CD4-positive, alpha-beta T cell treated with Interferon gamma for 1 hour (primary cell): ENCODE measurements at places on chromosomes 2 and 18.

DNA sequence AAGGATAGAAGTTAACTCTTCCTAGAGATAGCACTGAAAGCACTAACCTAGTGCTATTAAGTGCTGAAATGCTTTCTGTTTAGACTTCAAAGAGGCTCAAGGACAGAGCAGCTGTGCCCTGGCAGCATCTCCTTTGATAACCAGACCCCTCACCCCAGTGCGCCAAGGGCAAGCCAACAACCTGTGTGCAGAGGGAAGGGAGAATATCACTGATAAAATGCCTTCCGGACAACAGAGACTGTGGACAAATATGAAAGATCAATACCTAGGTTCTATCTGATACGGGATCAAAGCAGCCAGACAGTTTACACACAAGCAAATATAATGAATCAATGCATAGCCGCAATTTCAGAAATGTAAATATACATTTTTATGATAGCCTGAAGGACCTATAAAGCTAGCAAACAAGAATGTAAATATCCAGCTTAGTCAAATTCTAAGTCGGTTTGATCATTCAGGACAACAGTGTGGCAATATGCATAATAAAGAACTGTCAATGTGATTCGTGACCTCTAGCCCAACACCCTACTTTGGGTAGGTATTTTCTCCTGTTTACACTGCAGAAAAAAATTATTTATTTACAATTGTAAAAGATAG lies 91.8 kb upstream of the RFX8 start:
- DNase-seq, result no peak

- DNase-seq, result no peak
These were observed 37.8 kb upstream of the ST8SIA5 start for GRCh38 chr18:46794607-46795006.

DNA sequence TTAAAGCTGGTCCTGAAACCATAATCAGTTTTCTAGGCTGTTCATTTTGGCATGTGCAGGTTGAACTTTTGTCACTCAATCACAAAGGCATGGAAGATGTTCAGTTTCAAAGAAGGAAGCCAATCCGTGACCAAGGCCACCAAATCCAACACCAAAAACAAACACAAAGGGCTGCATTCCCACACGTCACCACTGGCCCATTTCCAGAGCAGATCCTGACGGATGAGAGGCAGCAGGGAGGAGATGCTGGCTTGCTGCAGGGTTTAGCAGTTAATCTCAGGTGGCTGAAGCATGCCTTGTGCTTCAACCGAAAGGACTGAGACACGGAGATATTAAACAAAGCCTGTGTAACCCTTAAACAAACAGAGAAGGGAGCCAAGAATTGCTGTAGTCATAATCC lies 191.9 kb upstream of the CTAGE1 start:
- no peak for DNase-seq

DNA sequence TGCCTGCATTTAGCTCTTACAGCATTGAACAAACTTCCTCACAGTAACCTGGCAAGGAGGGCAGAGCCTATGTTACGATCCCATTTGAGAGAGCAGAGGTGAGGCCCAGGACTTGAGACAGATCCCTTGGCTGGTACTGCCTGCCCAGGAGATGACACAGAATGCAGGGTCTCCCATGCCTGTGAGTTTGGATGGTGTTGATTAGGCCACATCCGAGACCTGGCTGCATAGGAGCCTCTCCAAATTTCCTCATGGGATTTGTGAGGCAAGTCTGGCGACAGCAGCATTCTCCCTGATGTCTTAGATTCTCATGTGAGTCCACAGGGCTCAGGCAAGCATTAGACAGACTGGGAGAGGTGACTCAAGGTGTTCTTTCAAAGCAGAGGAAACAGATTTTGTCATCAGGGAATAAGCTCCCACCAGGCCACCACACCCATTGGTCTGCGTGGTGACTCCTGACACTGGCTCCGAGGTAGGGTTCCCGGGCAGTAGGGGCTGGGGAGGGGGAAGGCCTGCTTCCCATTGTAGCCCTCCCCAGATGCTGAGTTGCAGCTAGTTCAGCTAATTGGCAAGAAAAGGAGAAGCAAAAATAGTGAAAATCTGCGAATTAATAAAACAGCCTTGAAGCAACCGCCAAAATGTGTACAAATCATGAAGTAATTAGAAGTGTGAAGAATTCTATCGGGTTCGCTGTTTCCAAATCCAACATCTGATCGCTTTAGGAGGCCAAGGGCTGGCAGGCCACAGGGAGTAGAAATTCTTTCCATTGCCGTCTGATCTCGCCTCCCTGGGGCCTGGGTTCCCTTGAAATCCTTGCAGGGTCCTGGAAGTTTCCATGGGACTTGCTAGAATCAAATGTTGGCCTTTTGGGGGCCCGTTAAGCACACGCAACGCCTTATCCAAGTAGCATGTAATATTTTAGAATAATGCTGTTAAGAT lies 68.0 kb downstream of the MAPK4 start:
- no peak for DNase-seq

GRCh38 chr2:96940980-96941775 lies 45.2 kb downstream of the FAM178B start:
- no peak for DNase-seq

- DNase-seq, result no peak
These were observed 246.0 kb downstream of the KLHL29 start for GRCh38 chr2:23630961-23631360.

DNA sequence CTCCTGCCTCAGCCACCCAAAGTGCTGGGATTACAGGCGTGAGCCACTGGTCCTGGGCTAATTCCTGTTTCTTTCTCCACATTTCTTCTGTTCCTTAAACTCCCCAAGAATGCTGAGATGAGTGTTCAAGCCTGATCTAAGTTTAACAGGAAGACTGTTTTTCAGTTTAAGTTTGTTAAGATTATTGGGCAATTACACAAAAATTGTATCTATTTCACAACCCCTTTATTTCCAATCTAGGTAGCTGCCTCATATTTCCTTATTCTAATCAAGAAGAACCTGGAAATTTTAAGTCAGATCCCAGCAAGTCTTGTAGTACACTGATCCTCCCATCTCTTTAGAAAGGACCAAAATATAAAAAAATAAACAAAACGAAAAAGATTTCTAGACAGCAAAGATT lies 11.7 kb downstream of the SFT2D3 start:
- no peak for DNase-seq

DNA sequence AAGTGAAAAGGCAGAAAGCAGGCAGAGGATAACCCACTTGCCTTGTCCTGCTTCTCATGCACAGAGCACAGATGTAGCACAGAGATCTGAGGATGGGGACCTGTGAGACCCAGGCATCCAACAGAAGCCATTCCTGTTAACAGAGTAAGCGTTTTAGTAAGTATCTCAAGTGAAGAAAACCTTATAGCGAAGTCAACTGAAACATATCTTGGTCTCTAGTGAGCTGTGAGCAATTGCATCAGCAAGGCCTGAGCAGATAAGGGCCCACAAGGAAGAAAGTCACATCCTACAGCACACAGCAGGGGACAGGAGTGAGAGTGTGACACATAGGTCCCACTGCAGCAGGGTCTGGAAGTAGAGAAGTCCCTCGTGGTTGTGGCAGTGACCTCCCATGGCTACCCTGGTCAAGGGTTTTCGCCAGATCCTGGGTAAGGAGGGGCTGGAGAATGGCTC lies 248.7 kb upstream of the TNP1 start:
- DNase-seq, result no peak

DNA sequence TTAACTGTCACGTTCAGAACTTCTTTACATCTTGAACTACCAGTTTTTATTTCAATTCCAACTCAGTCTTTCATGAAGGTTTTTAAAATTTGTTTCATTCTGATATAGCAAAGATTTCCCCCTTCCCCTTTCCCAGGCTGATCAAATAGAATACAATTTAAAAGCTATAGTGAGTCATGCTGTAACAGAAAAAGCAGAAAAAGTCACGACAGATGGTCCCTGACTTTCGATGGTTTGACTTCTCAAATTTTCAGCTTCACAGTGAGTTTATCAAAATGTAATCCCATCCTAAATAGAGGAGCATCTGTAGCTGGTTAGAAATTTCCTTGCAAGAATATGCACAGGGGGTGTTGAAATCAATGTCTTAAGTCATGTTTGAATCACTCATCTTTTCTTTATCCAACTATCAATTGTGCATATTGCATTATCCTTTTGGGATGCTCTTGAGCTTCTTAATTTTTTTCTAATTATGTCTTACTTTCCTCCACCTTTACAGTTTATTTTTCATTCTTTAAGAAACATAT lies 500.3 kb downstream of the LRP1B start:
- DNase-seq, result no peak

GRCh38 chr2:97663626-97663961 lies 250 bp downstream of the ACTR1B start:
- no peak for DNase-seq

GRCh38 chr2:19124135-19124534 lies 234.3 kb downstream of the OSR1 start:
- no peak for DNase-seq

DNA sequence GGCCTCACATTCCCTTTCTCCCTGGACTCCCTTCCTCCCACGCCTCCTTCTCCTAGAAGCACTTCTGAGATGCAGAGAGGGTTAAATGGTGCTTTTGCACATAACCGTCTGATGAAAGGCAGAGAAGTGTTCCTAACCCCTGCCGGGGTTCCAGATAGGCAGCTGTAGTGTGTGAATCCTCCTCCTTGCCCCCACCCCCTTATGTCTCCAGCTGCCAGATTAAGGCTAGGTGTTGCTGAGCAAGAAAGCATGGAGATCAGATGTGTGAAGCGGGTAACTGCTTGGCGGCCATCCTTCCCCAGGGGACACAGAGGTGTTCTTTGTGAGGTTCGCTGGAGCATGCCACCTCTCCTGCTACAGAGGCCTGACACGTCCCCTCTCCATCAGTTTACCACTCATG lies 88.3 kb downstream of the NRP2 start:
- no peak for DNase-seq

GRCh38 chr2:152221839-152222238 lies 46.3 kb upstream of the STAM2 start:
- DNase-seq, result no peak

- no peak for DNase-seq
These were observed 105.1 kb upstream of the NCKAP5 start for GRCh38 chr2:133673305-133673905.

GRCh38 chr18:22324191-22325131 lies 93.3 kb downstream of the CTAGE1 start:
- DNase-seq, result no peak

DNA sequence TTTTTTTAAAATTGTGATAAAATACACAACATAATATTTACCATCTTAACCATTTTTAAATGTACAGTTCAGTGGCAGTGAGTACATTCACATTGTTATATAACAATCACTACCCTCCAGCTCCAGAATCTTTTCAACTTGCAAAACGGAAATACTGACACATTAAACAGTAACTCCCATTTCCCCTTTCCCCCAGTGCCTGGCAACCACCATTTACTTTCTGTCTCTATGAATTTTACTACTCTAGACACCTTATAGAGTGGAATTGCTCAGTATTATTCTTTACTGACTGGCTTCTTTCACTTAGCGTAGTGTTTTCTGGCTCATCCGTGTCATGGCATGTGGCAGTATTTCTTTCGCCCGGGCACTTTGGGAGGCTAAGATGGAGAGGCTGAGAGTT lies 32.6 kb downstream of the FASTKD2 start:
- no peak for DNase-seq

GRCh38 chr2:54763636-54764291 lies 40.3 kb downstream of the EML6 start:
- DNase-seq, result no peak

GRCh38 chr2:38190542-38191218 lies 114.7 kb upstream of the CYP1B1 start:
- DNase-seq, result no peak

DNA sequence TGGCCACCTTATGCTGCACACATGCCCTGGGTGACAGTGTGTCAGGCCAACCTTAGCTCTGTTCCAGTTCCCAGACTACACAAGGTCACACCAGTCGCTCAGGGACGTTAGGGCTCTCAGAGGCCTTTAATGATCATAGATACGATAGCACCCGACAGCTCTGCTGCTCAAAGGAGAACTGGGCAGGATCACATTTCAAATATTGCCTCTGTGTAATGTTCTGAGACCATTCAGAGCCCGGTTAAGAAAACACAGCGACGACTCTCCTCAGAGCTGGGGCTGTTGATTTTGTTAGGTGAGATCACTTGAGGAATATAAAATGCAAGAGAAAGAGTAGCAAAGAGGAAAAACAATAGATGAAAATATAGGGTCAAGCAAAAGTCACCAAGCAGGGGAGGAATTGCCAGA lies 166.6 kb upstream of the TANK start:
- DNase-seq, result no peak
